ENCODE measurements at places on chromosomes 1 and 21.
A peak's percentile ranks its signal among the peaks of the same experiment; 100 is the strongest.

DNA sequence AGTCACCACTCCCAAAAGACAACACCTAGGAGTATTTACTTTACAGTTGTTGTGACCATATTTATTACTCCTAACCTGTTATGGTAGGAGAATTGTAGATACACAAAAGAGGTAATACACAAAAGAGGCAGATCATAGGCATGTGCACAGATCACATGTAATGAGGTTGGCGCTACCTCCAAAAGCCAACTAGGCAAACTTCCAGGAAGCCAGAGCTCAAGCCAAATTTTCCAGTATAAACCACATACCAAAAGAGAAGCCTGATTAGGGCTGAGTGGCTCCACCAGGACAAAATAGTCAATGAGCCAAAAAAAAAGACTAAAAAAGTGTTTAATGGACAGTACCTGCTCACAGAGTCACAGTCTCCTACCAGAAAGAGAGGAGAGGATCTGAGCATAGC is 195.0 kb upstream of the PBX1 start:
- DNase-seq, result no peak

- DNase-seq, result no peak
These were observed 26.5 kb downstream of the OSBPL9 start for GRCh38 chr1:51643362-51643761.

GRCh38 chr1:13550663-13551062 is 33.0 kb upstream of the PDPN start:
- no peak for DNase-seq

GRCh38 chr1:104266612-104267011 is 516.9 kb downstream of the AMY1C start:
- DNase-seq, result no peak

DNA sequence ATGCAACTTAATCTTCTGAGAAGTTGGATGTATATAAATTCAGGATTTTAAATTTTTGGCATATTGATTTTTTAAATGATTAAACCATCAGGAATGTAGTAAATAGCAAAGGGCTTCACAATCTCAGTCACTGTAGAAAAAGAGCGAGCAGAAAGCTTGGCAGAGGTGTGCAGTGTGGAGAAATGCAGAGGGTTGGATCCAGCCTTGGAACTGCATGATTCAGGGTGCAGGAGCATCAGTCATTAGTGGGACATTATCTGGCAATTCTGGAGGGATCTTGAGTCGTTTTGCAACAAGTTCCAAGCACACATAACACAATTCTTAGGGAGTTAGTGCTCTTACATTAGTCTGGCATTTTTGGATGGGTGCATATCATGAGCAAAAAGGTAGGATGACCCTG is 267.9 kb downstream of the PLA2G4A start:
- no peak for DNase-seq

DNA sequence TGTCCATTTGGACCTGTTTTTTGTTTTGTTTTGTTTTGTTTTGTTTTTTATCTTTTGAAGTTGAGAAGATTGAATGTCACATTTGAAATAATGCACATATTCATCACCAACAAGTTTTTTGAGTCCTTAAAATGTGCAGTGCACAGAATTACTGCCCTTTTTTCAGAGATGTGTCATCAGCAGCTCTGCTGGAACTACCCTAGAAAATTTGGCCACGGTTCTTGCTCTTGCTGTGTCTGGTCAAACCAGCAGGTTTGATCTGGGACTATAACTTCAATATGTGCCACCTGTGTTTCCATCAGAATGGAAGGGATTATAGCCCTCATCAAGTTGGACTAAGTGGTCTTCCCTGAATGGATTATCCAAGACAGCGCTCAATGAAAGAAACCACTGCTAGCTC is 24.1 kb upstream of the CNN3 start:
- DNase-seq, result no peak

GRCh38 chr21:14754259-14754604 is 208.1 kb upstream of the SAMSN1 start:
- no peak for DNase-seq

- no peak for DNase-seq
These were observed 90.6 kb downstream of the SGIP1 start for GRCh38 chr1:66624412-66625060.

- peak; percentile 66 for DNase-seq
These were observed 7.8 kb downstream of the NUAK2 start for GRCh38 chr1:205313563-205314308.

- no peak for DNase-seq
These were observed 159.7 kb upstream of the BEND5 start for GRCh38 chr1:48936436-48936835.

DNA sequence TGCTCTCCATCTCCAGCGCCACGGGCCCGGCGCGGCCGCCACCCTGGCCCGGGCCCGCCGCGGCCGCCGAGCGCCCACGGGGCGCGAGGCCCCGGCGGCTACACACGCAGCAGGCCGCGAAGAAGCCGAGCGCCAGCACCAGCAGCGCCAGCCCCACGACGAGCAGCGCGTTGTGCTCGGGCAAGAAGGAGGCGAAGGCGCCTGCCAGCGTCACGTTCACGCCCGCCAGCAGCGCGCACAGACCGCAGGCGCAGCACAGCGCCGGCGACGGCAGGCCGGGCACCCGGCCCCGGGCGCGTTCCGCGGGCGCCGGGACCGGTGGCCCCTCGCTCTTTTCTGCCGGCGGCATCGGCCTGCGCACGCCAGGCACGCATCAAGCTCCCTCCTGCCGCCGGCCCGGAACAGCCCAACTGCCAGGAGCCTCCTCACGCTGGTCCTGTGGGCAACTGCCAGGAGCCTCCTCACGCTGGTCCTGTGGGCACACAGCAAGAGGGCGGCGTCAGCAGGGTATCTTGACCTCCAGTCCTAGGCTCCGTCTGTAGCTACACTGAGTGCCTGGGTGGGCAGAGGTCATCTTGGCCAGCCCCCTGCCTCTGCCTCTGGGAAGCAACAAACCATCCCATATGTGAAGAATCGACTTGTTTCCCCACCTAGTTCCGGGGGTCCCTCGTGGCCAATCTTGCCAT is 18.1 kb downstream of the KNCN start:
- DNase-seq, result peak; percentile 74

DNA sequence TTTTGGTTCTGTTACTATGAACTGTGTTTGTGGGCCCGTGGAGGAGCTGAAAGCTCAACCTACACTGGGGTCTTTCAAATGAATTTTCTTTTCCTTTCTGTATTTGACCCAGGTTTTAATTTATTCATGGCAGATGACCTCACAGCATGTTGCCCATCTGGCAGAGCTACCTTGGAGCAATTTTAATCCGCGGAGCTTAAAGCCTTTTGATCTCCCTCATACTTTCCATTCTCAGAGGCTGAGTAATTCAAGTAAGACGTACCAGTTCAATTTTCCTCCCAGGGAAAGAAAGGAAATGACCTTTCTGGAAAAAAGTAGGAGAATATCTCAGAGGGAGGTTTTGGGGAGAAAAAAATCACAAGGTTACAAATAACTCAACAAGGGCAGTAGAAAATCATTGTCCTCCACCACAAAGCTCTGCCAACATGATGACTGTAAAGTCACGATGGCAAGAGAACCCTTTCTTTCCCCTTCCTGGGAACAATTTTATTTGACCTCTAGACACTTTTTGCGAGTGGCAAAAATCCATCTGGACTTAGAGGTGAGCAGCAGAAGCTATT is 21.6 kb upstream of the PCP4 start:
- DNase-seq, result no peak

DNA sequence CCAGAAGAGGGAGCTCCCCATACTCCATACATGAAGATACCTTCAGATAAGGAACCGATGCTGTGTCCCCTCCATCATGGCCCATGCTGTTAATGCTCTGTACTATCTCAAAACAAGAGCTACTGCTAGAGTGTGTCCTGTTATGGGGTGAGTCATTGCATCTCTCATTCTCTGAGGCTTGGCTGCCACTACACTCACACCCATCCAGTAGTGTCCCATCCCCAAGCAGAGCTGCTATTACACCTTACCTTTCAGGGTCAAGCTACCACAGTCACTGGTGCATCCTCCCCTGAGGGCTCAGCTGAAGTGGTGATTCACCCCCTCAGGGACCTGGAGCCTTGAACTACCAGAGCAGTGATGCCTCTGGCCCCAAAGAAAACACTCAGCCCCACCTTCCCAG is 198.5 kb downstream of the PLA2G4A start:
- DNase-seq, result no peak

DNA sequence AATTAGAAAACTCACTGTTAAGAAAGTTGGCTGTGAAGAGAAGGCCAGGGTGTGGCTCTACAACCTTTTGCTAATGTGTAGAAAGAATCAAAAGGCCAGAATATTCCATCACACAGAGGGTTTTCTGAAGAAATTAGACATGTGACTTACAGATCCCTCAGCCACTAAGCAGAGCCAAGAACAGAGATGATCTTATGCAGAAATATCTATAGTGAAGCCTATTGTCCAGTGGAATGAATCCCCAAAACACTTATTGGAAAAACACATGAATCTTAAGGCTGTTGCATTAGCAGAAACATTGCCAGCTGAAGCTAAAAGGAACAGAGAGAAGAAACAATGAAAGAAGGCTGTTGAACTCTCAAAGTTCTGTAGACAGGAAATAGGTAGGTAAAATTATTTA is 979.2 kb downstream of the MRPL39 start:
- no peak for DNase-seq

DNA sequence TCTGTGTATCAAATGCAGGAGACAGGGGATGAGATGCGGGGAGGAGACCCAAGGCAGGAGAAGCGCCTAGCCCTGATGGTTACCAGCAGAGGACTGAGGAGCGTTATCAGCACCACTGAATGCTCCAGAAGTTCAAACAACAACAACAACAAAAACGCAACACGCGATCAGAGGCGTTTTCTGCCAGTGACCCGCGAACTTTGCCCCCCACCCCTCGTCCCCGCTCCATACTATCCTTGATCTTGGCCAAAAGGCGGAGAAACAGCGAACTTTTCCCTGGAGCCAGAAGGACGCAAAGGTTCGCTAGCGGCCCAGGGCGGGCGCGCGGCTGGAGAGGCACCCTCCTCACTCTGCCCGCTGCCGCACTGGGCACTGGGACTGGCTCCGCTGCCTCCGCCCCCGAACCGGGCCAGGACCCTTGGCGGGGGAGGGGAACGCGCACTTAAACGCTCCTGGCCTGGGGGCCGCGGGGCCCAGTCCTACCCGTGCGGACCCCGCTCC is 699 bp downstream of the ECHDC2 start:
- DNase-seq, result no peak

GRCh38 chr1:230507236-230507635 is 81.1 kb upstream of the PGBD5 start:
- DNase-seq, result no peak

DNA sequence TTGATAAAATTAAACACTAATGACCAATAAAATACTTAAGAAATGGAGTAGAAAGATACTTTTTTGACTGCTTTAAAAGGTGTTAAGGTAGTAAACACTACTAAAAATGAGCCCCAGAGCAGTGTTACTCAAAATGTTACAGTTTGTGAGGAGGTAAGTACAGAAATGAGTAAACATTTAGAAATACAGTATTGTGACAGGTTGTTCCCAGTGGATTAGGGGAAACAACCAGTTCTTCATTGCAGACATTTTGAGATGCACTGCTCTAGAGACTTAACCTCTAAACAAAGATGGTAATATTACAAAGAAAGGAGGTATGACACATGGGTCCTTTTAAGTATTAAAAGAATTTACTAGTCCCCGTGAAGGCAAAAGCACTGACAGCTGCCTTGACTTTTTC is 12.7 kb downstream of the DHX9 start:
- DNase-seq, result no peak

DNA sequence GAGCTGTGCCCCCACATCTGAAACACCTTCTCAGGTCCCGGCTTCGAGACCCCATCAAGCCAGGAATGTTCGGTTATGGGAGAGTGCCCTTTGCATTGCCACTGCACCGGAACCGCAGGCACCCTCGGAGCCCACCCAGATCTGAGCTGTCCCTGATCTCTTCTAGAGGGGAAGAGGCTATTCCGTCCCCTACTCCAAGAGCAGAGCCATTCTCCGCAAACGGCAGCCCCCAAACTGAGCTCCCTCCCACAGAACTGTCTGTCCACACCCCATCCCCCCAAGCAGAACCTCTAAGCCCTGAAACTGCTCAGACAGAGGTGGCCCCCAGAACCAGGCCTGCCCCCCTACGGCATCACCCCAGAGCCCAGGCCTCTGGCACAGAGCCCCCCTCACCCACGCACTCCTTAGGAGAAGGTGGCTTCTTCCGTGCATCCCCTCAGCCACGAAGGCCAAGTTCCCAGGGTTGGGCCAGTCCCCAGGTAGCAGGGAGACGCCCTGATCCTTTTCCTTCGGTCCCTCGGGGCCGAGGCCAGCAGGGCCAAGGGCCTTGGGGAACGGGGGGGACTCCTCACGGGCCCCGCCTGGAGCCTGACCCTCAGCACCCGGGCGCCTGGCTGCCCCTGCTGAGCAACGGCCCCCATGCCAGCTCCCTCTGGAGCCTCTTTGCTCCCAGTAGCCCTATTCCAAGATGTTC is 4.3 kb downstream of the ADAMTSL4 start:
- DNase-seq, result no peak

- no peak for DNase-seq
These were observed 8.2 kb upstream of the SAMD11 start for GRCh38 chr1:915295-916172.

GRCh38 chr1:174976436-174977108 is 23.2 kb upstream of the CACYBP start:
- DNase-seq, result no peak

- no peak for DNase-seq
These were observed 112.3 kb downstream of the OMA1 start for GRCh38 chr1:58434181-58434580.

GRCh38 chr1:156368889-156369684 is at the start of gene RHBG:
TSS of gene RHBG (plus strand) at chr1:156369211. CDS start at chr1:156369250, 39 bp downstream.
- DNase-seq, result no peak

DNA sequence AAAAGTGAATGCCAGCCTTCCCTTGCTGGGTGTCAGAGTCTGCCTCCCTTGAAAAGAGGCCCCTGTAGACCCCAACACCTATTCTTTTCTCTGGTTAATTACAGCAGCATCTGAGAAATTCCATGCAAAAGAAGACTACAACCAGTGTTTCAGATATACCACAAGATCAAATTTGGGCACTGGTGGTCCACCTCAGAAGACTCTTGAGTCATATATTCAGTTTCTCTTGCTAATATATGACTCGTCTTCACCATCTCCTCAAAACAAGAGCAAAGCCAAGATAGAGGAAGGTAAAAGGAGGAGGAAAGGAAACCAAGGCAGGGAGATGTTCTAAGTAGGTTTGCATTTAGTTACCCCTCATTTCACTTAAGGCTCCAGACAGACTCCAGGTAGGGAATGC is 259.9 kb downstream of the ZNF648 start:
- DNase-seq, result no peak

- DNase-seq, result no peak
These were observed 13.1 kb upstream of the FCER1A start for GRCh38 chr1:159289060-159289459.

GRCh38 chr1:237756304-237756967 is 134.3 kb downstream of the ZP4 start:
- no peak for DNase-seq

- DNase-seq, result no peak
These were observed 23.4 kb upstream of the TENT5C start for GRCh38 chr1:117582451-117582850.

DNA sequence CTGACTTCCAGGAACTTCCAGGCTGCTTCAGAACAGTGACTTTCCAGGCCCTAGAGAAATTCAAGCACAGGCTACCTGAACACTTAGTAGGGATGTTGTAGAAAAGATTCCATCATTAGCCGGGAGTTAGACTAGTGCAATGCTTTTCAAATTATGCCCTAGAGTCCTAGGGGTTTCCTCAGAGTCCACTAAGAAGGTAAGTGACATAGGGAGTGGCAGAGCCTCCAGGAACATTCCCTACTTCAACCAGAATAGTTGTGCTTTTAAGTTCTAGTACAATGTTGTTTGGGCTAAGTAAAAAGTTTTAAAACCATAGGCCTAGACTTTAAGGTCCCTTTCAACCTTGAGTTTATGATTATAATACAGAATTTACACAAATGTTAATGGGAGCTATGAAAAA is 9.1 kb upstream of the GOLPH3L start:
- no peak for DNase-seq

GRCh38 chr1:33973799-33974545 is 110.1 kb downstream of the HMGB4 start:
- no peak for DNase-seq
